ENCODE measurements at places on chromosomes 3 and 15.

- DNase-seq = peak; percentile 72
Measured at GRCh38 chr3:50639055-50639494, 22.1 kb downstream of the MAPKAPK3 start.

- no peak for DNase-seq
Measured at GRCh38 chr15:42012241-42012640, 8.6 kb downstream of the PLA2G4E start.

- no peak for DNase-seq
Measured at GRCh38 chr3:81080608-81081007, 680.8 kb downstream of the GBE1 start.

- DNase-seq = peak; percentile 85
Measured at GRCh38 chr15:50145451-50145872, 26.4 kb upstream of the ATP8B4 start.

GRCh38 chr15:93036951-93037819, 51.8 kb downstream of the RGMA start:
- DNase-seq = no peak

GRCh38 chr3:196788528-196788927, 48.9 kb downstream of the PAK2 start:
- DNase-seq = no peak

DNA sequence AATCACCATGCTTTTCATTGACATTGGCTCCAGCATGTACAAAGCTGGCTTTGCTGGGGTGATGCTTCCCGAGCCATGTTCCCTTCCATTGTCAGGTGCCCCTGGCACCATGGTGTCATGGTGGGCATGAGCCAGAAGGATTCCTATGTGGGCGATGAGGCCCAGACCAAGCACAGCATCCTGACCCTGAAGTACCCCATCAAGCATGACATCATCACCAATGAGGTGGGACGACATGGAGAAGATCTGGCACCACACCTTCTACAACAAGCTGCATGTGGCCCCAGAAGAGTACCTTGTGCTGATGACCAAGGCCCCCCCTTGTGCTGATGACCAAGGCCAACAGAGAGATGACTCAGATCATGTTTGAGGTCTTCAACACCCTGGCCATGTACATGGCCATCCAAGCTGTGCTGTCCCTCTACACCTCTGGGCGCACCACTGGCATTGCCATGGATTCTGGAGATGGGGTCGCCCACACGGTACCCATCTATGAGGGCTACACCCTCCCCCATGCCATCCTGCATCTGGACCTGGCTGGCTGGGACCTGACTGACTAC, 17.6 kb upstream of the RBP2 start:
- DNase-seq = no peak

DNA sequence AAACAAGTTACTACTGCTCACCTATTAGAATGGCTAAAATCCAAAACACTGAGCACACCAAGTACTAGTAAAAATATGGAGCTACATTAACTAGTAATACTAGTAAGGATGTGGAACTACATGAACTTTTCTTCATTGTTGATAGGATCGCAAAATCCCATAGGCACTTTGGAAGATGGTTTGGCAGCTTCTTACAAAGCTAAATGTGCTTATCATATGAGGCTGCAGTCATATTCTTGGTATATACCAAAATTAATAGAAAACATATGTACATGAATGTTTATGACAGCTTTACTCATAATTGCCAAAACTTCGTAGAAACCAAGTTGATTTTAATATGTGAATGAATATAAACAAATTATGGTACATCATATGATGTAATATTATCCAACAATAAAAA, 366.8 kb upstream of the KCNMB2 start:
- DNase-seq = no peak

- DNase-seq = no peak
Measured at GRCh38 chr3:2375376-2375775, 276.7 kb downstream of the CNTN4 start.

DNA sequence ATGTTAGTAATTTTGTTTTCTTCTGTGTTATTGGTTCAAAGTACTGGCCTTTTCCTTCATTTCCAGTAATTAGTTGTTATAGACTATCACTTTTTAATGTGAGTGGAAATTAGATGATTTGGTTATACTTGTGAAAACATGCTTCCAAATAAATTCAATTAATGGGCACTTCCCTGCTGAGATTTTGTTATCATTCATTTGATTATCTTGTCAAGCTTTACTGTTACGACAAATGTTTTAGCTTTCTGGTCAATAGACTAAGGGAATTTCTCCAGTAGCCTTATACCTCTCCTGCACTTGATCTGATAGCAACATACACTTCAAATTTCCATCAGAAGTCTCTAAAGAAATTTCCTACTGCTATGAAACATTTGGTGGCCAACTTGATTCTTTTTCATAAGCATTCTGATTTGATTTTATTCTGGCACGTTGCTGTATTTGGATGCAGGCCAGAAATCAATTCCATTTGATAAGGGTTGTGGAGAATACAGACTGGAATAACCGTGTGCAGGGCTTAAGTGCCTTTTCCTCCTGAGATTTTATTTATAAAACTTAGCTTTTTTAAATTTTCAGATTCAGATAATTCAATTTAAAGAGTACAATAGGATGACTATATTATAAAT, 573.8 kb upstream of the NAALADL2 start:
- DNase-seq = no peak

- no peak for DNase-seq
Measured at GRCh38 chr15:79282371-79283251, at the start of gene ANKRD34C. Gene ANKRD34C, plus strand, starts transcription at chr15:79282722. Its CDS starts 10,563 bp downstream, at chr15:79293285.

- DNase-seq = no peak
Measured at GRCh38 chr3:197181741-197182140, 116.7 kb downstream of the DLG1 start.

GRCh38 chr3:12229896-12230295, 59.0 kb upstream of the PPARG start:
- DNase-seq = no peak

DNA sequence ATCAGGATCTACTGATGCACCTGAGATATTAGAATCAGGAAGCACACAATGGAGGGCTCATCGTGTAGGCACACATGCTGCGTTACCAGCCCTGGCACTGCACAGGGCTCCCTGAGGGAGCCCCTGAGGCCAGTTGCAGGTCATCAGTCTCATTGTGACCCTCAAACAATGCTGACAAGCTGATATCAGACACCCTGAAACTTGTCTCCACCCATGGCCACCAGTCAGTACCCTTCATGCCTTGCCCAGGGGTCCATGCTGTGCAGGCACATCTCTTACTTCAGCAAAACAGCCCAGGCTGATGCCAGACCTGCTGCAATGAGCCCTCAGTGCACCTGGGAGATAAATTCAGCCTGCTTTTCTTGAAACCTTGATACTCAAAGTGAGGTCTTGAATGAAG, 59.5 kb upstream of the SLC6A11 start:
- no peak for DNase-seq

GRCh38 chr15:66909381-66909890, 156.0 kb upstream of the SMAD3 start:
- no peak for DNase-seq

DNA sequence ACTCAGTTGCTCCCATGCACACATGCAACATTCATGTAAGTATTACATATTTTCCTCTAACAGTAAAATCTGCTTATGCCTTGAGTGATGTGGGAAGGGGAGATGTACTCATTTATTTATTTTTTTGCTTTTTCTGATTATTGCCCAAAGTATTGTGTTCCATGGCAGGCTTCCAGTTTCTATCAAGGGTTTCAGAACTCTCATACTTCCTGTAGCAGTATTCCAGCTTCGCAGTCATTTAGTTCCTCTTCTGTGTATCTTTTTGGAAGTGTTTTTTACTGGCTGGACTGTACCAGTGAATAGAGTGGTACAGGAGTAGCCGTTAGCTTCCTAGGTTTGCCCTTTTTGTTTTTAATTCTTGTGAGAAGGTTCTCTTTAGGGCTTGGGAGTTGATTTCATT, 26.9 kb downstream of the RAB11A start:
- DNase-seq = no peak

- DNase-seq = no peak
Measured at GRCh38 chr15:81008312-81008711, 7.6 kb downstream of the TLNRD1 start.

DNA sequence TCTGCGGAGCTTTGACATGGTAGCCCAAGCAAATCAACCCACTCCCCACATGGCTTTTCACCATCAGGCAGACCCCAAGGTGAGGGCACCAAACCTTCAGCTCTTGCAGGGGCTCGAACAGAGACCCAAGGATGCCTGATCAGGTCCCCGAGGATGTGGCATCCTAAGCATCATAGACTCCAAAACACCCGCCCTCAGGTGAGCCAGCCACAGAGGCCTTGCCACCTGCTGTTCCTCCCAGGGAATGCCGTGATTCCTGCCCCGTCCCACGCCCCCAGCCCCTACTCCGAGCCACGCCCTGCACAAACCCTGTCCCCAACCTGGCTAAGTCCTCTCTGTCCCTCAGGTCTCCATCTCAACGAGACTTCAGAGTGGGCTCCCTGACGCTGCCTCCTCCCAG, 34.7 kb upstream of the SLC41A3 start:
- no peak for DNase-seq

DNA sequence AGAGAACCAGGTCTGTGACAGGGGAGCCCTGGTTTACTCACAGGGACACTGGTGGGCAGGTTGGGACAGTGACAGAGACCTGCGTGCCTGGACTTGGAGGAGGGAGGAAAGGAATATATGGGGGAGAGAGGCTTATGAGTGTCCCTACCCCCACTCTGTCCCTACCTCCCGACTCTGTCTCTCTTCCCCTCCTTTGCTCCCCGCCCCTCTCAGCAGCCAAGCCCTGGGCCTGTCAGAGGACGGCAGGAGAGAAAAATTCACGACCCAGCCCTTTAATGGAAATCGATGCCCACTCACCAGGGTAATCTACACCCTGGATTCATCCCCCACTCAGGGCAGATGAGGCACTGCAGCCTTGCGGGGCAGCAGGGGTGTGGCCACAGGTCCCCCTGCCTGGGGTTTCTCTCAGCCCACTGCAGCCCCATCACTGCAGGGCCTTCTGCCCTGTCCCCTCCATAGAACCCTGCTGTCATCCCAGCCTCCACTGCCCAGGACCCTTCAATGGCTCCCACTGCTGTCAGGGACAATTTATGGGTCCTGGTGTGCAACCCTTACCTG, 135.9 kb upstream of the LINGO1 start:
- no peak for DNase-seq

GRCh38 chr3:71400986-71401451, 182.5 kb downstream of the FOXP1 start:
- no peak for DNase-seq

DNA sequence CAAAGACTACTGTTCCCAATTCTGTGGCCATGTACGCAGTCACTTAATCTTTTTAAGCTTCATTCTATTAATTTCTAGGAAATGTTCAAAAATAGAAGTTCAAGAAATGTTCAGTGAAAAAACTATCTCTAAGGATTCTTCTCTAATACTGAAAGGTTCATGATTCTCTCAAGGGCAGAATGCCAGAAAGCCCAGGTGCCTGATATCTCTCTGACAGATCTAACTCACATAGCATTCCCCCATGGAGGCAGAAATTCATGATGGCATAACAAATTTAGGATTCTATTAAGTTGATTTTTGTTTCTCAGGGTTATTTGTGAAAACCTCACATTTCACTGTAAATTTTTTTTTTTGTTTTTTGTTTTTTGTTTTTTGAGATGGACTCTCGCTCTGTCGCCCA, 17.5 kb downstream of the CHRM5 start:
- DNase-seq = no peak

DNA sequence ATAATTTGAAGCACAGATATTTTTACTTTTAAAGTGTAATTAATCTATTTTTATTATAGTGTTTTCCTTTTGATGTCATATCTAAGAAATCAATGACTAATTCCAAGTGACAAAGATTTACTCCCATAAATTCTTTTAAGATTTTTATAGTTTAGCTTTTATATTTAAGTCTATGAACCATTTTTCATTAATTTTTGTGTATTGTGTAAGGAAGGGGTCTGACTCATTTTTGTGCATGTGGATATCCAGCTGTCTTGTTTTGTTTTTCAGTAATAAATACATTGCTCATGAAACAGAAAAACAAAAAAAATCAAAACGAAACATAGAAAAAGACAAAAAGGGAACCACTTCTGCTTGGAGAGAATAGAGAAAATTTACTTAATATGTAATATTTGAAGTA, 145.1 kb downstream of the EPHA6 start:
- no peak for DNase-seq

GRCh38 chr3:183449391-183449790, 21.0 kb upstream of the MCF2L2 start:
- DNase-seq = peak; percentile 72

GRCh38 chr3:178434206-178434805, 101.9 kb upstream of the KCNMB2 start:
- DNase-seq = peak; percentile 32

GRCh38 chr15:43096411-43096810, 9.4 kb downstream of the UBR1 start:
- no peak for DNase-seq

DNA sequence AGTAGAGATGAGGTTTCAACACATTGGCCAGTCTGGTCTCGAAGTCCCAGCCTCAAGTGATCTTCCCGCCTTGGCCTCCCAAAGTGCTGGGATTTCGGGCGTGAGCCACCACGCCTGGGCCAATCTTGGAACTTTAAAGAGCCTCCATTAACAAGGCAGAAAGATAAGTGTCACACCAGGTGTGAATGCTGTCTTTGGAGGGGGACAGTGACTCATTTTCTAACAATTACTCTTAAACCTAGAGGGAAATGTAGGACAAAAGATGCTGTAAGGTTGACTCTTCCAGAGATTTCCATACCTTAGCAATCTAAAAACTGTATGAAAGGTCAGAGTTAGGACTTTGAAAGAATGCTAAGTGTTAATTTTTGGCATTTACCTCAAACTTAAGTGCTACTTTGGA, 84.9 kb downstream of the FNDC3B start:
- DNase-seq = no peak

GRCh38 chr15:56124391-56124790, 119.3 kb downstream of the RFX7 start:
- no peak for DNase-seq

GRCh38 chr3:11632966-11633365, 10.7 kb downstream of the VGLL4 start:
- DNase-seq = no peak

DNA sequence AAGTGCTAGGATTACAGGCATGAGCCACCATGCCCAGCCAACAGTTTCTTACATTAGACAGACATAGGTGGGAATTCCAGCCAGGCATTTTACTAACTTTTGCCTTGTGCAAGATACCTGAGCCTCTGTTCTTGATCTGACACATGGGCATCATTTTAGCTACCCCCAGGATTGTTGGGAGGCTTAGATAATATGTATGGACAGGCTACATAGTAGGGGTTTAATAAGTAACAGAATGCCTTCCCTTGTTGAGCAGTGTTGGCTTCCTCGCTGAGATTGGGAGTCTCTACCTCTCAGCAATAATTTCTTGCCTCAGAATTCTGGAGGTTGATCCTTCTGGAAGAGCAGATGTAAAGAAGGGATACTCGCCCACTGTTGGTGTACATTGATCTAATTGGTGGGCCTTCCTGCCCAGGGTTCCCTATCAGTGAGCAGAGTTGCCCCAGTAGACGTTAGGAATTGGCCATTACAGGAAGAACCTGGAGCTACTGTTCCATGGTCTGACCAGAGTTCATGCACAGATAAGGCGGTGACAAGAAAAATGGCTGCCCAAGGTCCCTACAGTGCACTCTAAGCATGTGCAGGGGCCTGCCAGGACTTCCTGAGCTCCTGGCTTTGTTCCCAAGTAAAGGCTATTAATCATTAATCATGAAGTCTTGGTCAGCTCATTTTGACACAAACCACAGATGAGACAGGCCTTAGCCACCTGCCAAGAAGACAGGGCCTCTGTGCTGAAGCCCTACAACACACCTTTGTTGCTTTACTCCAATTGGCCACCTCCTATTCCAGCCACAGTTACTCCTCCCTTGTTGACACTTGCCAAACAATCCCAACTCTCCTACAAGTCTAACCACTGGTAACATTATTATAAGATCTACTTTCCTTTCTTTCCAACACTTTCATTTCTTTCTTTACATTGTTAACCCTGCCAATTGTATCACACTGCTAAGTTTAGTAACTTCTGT, 5.0 kb upstream of the IL17RE start:
- peak; percentile 65 for DNase-seq
